ENCODE measurements at places on chromosomes 3 and 15. TPM values are rescaled to one million over a fixed set of nuclear protein-coding genes. Genes with fewer than 3 reads are reported as not detected.

- no peak for DNase-seq
- H3K4me1 ChIP-seq = no peaks in the 10 kb centered on the region
- no peaks in the 10 kb centered on the region for H3K36me3 ChIP-seq
- H3K27me3 ChIP-seq = peaks cover 67% of the 10 kb centered on the region
- no peak overlapping the region for H3K27ac ChIP-seq
- no peak overlapping the region for H3K4me3 ChIP-seq
Measured at GRCh38 chr15:76065245-76065644, 5.5 kb downstream of the TMEM266 start.

DNA sequence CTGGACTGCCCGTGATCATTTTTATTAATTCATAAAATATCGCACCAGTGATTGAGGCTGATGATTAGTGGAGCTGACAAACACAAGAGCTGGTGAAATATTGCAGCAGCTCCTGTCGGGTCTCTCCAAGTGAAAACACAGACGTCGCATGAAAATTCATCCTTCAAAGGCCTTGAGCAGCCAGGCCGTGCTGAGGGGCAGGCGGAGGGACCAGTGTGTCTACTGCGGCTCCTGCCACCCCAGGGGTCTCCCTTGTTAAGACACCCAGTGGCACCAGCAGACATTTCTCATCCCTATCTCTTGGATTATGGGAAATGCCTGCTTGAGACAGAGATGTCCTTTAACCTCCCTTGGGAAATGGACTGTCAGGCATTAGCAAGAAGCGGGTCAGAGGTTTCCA lies 289.4 kb upstream of the TLE3 start:
- no peak overlapping the region for H3K4me3 ChIP-seq
- no peak for DNase-seq
- H3K27me3 ChIP-seq = peaks cover 25% of the 10 kb centered on the region
- no peak overlapping the region for H3K27ac ChIP-seq

DNA sequence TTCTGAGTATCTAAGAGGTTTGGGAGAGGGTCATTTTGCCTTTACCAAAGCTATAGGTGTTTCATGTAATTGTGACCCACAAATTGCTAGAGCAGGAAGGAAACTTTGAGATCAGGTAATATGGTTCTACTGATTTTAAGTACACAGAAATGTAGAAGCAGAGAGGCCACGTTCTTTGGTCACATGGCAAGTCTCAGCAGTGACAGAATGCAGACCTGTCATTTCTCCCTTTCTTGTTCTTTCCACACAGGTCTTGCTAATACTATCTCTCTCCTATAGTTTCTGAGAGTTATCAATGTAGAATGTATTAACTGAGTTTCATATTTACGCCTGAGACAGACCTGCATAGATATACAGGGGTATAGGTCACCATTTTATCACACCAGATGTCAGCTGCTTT lies 10.9 kb upstream of the RTP1 start:
- peak overlapping the region; percentile 89 for H3K27ac ChIP-seq
- H3K27me3 ChIP-seq = no peaks in the 10 kb centered on the region
- H3K4me1 ChIP-seq = peaks cover 77% of the 10 kb centered on the region
- no peaks in the 10 kb centered on the region for H3K36me3 ChIP-seq
- no peak for DNase-seq

GRCh38 chr3:16335772-16336645 lies 71.0 kb downstream of the OXNAD1 start:
- DNase-seq = no peak
- H3K36me3 ChIP-seq = peaks cover 44% of the 10 kb centered on the region
- no peak overlapping the region for H3K27ac ChIP-seq
- peaks cover 64% of the 10 kb centered on the region for H3K4me1 ChIP-seq

The SH3BP5 gene
- total RNA-seq = 11.8 TPM

GRCh38 chr3:45683417-45684326 lies 5.5 kb upstream of the SACM1L start:
- no peak overlapping the region for H3K4me3 ChIP-seq
- H3K27ac ChIP-seq = no peak overlapping the region
- peaks cover 10% of the 10 kb centered on the region for H3K4me1 ChIP-seq
- H3K27me3 ChIP-seq = peaks cover 5% of the 10 kb centered on the region
- no peak for DNase-seq

DNA sequence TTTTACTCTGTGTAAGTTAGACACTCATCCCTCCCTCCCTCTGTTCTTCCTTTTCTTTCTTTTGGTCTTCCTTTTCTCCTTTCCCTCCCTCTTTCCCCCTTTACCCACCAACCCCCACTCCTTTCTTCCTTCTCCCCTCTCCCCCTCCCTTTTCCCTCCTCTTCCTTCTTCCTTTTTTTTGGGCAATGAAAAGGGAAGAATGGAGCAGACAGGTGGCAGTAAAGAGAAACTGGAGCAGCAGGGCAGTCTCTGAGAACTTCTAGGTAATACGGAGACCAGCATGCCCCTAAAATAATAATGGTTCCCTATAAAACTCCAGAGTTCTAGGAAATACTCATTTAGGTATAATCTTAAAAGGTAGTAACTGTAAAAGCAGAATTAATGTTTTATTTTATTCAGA lies 11.4 kb upstream of the GPR171 start:
- H3K27ac ChIP-seq = no peak overlapping the region
- H3K36me3 ChIP-seq = no peaks in the 10 kb centered on the region
- H3K27me3 ChIP-seq = no peaks in the 10 kb centered on the region

DNA sequence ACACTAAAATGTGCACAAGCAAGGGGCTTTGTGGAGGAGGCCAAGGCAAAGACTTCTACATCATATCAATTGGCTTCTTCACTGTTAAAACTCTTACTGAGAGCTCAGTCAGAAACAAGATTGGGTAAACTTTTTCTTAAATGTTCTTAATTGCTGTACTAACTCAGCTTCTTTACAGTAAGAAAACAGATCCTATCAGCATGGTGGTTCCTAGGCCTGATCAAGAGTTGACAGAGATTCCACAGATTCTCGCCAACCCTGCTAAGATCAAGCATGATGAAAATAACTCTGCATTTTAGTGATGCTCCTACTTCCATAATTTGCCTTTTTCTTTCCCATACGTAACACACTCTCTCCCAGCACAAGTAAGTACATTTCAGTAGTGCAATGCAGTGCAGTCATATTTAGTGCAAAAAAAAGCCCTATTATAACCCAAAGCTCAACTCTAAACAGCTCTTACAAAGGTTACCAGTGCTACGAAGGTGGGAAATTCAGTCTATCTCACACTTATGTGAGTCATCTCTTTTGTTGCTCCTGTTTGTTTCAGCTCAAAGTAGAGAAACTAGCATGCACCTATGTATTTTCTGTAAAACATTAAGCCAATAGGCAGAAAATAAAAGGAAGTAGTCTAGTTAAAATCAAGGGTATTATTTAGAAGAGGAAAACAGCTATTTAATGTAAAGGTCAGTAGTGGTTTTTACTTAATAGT lies 29.9 kb downstream of the TIGIT start:
- no peak overlapping the region for H3K27ac ChIP-seq
- H3K4me1 ChIP-seq = peaks cover 16% of the 10 kb centered on the region
- H3K36me3 ChIP-seq = peaks cover 4% of the 10 kb centered on the region
- no peak overlapping the region for H3K4me3 ChIP-seq
- DNase-seq = no peak
- no peaks in the 10 kb centered on the region for H3K27me3 ChIP-seq

- H3K27me3 ChIP-seq = peaks cover 4% of the 10 kb centered on the region
- no peaks in the 10 kb centered on the region for H3K36me3 ChIP-seq
- H3K4me1 ChIP-seq = peaks cover 13% of the 10 kb centered on the region
- no peak overlapping the region for H3K4me3 ChIP-seq
Measured at GRCh38 chr15:89226359-89227221, 5.2 kb upstream of the RLBP1 start.

DNA sequence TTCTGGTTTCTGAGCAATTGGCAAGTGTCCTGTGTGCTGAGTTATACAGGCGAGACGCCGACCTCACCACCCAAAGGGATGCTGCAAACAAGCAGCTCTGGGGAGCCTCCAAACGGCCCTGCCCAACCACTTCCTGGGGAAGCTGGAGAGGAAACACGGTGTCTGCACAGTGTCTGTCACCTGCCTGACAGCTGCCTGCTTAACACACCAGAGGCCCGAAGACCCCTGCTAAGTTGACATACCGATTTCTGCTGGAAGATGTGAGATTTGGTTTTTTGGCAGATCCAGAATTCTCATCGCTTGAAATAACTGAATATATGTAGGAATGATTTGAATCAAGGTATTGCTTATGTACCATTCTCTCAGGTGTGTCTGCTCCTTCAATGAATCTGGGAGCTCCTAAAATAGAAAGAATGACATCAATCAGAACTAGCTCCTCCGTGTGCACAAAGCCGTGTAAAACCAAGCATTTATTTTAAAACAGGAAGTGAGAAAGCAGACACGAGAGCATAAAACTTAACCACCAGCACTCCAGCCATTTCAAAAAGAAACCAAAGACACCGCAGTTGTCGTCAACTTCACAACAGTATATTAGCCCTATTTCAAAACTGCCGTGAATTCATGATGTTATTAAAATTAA lies 27.2 kb downstream of the LRRC2 start:
- peak overlapping the region; percentile 62 for H3K27ac ChIP-seq
- H3K4me3 ChIP-seq = peak overlapping the region; percentile 72
- H3K4me1 ChIP-seq = peaks cover 69% of the 10 kb centered on the region
- DNase-seq = peak; percentile 62

DNA sequence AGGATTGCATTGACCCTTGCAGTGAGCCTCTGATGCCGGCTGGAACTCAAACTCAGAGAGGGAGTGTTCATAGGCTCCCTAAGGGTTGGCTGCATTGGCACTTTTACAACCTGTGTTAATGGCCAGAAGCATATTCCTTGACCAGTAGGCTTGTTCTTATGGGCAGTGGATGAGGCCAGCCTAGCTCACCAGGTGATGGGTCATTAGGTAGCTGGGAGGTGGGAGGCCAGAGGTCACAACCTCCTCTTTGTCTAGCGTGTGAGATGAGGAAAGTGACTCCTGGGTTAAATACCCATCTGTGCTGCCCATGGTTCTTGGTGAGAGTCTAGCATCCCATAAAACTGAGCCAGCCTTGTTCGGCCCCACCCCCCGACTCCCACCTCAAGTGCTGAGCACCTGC lies 275.7 kb upstream of the CTNNB1 start:
- H3K4me1 ChIP-seq = no peaks in the 10 kb centered on the region
- 0 out of 2 replicates have a peak, but pooled peaks cover 4% of the 10 kb centered on the region for H3K36me3 ChIP-seq
- H3K27me3 ChIP-seq = no peaks in the 10 kb centered on the region
- H3K27ac ChIP-seq = no peak overlapping the region

The PIGZ gene
- 4.5 TPM for total RNA-seq

The CCDC39 gene
- not detected for total RNA-seq

GRCh38 chr3:71989165-71989564 lies 204.2 kb upstream of the PROK2 start:
- H3K4me1 ChIP-seq = peaks cover 30% of the 10 kb centered on the region
- no peaks in the 10 kb centered on the region for H3K27me3 ChIP-seq
- no peak overlapping the region for H3K4me3 ChIP-seq
- 0 out of 2 replicates have a peak, but pooled peaks cover 4% of the 10 kb centered on the region for H3K36me3 ChIP-seq
- H3K27ac ChIP-seq = peak overlapping the region; percentile 1
- DNase-seq = peak; percentile 72

DNA sequence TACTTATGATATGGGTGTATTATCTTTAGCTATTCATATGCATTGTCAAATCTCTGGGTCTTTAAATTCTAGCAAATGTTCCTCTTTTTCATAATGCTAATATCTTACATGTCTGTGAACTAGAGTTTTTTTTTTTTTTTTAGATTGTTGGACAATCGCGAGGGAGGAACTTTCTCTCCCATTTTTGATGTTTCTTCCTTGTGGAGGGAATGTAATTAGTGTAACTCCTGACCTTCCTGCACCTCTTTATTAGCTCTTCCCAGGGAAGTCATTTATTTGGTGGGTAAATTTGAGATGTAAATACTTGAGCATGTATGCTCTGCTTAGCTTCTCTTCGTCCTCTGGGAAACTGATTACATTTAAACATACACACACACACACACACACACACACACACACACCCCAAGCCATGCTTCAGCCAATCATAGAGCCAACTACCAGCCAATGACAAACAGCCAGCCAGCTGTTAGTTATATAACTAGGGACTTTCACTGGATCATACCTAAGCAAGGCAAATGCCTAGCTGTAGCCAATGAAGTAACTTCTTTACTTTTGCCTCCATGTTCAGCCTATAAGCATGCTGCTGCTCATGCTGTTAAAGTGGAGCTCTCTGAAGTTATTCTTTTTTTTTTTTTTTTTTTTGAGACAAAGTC lies 8.3 kb upstream of the USP8 start:
- peak; percentile 30 for DNase-seq
- H3K4me1 ChIP-seq = no peaks in the 10 kb centered on the region
- H3K27ac ChIP-seq = no peak overlapping the region
- H3K4me3 ChIP-seq = no peak overlapping the region

DNA sequence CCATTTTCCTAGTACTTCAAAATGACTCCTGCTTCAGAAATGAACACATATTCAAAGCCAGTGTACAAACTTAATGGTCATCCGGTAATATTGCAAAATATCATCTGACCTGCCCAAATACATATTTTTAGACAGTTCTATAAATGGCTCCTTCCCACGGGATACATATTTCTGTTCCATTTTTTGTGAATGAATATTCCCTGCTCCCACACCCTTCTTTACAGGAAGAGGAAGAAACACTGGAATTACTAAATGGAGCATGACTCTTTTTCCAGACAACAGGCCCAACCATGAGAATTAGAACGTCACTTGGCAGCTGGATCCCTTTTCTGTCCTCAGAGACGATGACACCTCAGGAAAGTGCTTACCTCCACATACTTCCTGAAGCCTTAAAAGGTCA lies 38.0 kb upstream of the CBLB start:
- H3K4me1 ChIP-seq = peaks cover 38% of the 10 kb centered on the region
- H3K27ac ChIP-seq = peak overlapping the region; percentile 77
- no peaks in the 10 kb centered on the region for H3K36me3 ChIP-seq
- DNase-seq = peak; percentile 10
- no peaks in the 10 kb centered on the region for H3K27me3 ChIP-seq

- peaks cover 6% of the 10 kb centered on the region for H3K27me3 ChIP-seq
- peak overlapping the region; percentile 74 for H3K27ac ChIP-seq
- H3K4me1 ChIP-seq = peaks cover 63% of the 10 kb centered on the region
- peak; percentile 79 for DNase-seq
- H3K4me3 ChIP-seq = peak overlapping the region; percentile 51
- H3K36me3 ChIP-seq = peaks cover 5% of the 10 kb centered on the region
Measured at GRCh38 chr15:76185716-76186115, 125.6 kb downstream of the ETFA start.

- no peak overlapping the region for H3K27ac ChIP-seq
- H3K27me3 ChIP-seq = peaks cover 16% of the 10 kb centered on the region
- H3K4me3 ChIP-seq = no peak overlapping the region
- DNase-seq = no peak
Measured at GRCh38 chr3:11917051-11917450, 70.4 kb upstream of the TAMM41 start.

DNA sequence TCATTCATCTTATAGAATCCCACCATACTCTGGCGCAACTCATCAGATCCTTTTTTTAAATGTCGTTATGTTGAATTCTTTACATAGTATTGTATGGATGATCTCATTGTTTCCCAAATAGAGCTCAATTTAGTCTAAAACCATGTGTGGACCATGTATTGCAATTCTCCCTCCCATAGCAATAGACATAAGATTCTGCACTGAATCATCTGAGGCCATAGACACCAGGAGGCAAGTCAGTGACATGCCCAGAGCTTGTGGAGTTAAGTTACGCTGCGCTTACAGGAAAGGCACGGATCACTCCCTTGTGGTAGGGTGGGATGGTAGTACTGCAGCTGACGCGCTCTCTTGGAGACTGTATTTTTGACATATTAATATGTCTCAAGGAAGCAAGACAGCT lies 211.0 kb downstream of the GABRB3 start:
- no peaks in the 10 kb centered on the region for H3K36me3 ChIP-seq
- H3K4me3 ChIP-seq = no peak overlapping the region
- no peaks in the 10 kb centered on the region for H3K27me3 ChIP-seq
- no peak overlapping the region for H3K27ac ChIP-seq

All from HFFc6 (cell line).